ENCODE measurements at places on chromosomes 7 and 10.

- no peak for DNase-seq
Observed at GRCh38 chr10:34537629-34538231, 277.4 kb downstream of the PARD3 start.

DNA sequence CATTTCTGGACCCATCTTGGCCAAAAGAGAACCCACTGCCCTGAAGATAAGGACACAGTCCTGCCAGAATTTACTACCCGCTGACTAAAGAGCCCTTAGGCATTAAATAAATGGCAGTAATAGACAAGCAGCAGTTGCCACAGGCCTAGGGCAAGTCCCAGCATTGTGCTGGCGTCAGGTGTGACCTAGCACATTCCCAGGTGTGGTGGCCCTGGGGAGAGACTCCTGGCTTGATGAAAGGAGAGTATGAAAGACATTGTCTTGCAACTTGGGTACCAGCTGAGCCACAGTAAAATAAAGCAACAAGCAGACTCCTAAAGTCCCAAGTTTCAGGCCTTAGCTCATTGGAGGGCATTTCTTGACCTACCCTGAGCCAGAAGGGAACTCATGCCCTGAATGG, 715.7 kb upstream of the SORCS1 start:
- DNase-seq = no peak

DNA sequence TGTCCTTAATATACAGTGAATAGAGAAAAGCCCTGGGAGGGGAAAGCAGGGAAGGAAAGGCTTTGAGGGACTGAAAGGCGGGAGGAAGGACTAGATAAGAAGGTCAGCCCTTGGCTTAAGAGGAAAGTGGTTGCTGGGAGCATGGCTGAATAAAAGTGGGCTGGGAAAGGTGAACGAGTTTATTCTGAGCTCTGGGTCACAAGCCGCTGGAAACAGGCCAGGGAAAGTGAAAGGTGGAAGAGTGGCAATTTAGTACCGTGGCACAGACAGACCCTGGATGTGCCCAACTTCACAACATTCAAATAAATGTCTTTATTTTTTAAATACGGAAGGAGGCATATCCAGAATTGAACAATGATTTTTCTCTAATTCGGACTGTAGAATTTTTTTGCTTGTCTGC, 39.7 kb downstream of the TAC1 start:
- no peak for DNase-seq

DNA sequence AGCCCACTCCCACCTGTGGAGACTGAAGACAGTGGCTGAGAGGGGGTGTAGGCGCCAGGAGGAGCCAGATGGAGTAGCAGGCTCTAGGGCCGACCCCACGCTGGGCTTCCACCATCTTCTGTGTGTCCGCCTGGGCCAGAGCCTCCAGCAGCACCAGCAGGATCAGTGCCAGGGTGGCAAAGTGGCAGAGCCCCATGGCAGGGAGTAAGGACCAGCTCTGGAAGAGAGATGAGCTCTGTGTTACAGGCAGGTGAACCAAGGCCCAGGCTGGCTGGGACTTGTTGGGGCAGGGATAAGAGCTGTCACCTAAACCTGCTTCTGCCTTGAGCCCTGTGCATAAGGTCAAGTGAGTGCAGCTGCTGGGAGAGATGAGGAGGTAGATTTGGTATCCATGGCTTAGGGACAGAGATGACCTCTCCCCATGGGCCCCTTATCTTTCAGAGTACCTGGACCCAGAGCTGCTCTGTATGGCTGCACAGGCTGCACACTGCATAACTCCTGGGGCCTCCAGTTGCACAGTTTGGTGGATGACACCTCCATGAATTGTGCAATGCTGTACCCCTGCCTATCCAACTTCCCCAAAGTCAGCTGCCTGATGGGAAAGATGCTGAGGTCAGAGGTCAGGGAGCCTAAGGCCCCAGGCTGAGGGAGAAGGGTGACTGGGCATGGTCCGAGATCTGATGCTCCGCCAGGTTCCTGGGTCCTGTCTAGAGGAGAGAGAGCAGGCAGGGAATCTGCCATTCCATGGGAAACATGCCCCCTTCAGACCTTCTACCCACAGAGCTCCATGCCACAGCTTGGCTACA, 7.4 kb upstream of the SAMD8 start:
- DNase-seq = no peak

- DNase-seq = no peak
Observed at GRCh38 chr10:1516492-1517165, 220.7 kb downstream of the ADARB2 start.

- no peak for DNase-seq
Observed at GRCh38 chr7:111324228-111324627, 233.3 kb downstream of the LRRN3 start.

DNA sequence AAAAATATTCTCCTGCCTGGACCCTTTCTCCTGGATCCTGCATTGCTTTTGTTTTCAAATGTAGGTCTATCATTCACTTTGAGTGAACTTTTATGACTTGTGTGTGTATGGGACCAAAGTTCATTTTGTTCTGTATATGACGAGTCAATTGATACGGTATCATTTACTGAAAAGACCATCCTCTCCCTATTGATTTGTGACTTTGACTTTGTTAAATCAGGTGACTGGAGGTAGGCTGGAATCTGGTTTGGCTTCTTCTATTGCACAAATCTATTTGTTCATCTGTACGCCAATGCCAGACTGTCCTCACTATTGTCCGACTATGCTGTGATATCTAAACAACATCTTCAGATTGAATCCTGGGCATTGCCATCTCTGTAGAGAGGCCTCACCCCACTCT, 5.3 kb upstream of the ARMS2 start:
- DNase-seq = no peak

All from HuH-7 (cell line).